Upper lobe of left lung (tissue), 6 donors: ENCODE measurements at places on chromosomes 6 and 20. TPM values are rescaled to one million over a fixed set of nuclear protein-coding genes. Genes with fewer than 3 reads are reported as not detected.

The COL12A1 gene
- 146 TPM for total RNA-seq

The EBF4 gene
- total RNA-seq, result 13.2 TPM

The VTA1 gene
- 36.0 TPM for total RNA-seq

The PRICKLE4 gene
- total RNA-seq, result 9.3 TPM

The C6orf163 gene
- total RNA-seq, result 7.1 TPM

The BPIFB2 gene
- total RNA-seq, result not detected

The PTPRT gene
- 7.1 TPM for total RNA-seq

The PXT1 gene
- not detected for total RNA-seq

The SIRPB1 gene
- total RNA-seq, result 30.1 TPM

The TMC2 gene
- 0.37 TPM for total RNA-seq

The IL17F gene
- total RNA-seq, result not detected

The ETV7 gene
- total RNA-seq, result 5.3 TPM

The TREM2 gene
- total RNA-seq, result 43.3 TPM

The XKR7 gene
- not detected for total RNA-seq

The PDE10A gene
- total RNA-seq, result 1.1 TPM

The ZNF335 gene
- 21.7 TPM for total RNA-seq

The PGC gene
- total RNA-seq, result 259 TPM

The GJA10 gene
- total RNA-seq, result not detected

The RIPPLY2 gene
- not detected for total RNA-seq

The MAS1 gene
- not detected for total RNA-seq

The TINAG gene
- total RNA-seq, result not detected

The UBR2 gene
- total RNA-seq, result 32.4 TPM

The OPN5 gene
- not detected for total RNA-seq

The CCM2L gene
- 4.2 TPM for total RNA-seq

The AKAP12 gene
- total RNA-seq, result 17.7 TPM

The PSORS1C2 gene
- total RNA-seq, result not detected

The C6orf52 gene
- total RNA-seq, result not detected

The HLA-DOA gene
- 56.8 TPM for total RNA-seq
